ENCODE measurements at places on chromosomes 2 and 18. TPM values are rescaled to one million over a fixed set of nuclear protein-coding genes. Genes with fewer than 3 reads are reported as not detected.

DNA sequence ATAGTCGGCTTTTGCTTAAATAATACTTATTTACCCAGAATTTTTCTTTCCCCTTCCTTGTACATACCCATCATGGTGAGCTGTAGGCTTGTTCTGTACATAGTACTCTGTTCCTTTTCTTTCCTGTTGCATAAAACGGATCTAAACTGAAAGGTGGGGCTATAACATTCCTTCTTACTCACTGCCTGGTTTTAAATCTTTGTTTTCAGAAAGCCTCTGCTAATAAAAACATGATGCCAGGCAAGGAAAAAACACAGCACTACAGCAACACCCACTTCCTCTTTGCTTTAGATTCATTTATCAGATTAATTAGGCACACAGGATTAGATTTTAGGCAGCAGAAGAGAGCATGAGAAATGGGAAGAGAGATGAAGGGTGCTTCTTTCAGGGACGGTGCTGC lies 19.6 kb upstream of the STON1 start:
- no peak for DNase-seq

DNA sequence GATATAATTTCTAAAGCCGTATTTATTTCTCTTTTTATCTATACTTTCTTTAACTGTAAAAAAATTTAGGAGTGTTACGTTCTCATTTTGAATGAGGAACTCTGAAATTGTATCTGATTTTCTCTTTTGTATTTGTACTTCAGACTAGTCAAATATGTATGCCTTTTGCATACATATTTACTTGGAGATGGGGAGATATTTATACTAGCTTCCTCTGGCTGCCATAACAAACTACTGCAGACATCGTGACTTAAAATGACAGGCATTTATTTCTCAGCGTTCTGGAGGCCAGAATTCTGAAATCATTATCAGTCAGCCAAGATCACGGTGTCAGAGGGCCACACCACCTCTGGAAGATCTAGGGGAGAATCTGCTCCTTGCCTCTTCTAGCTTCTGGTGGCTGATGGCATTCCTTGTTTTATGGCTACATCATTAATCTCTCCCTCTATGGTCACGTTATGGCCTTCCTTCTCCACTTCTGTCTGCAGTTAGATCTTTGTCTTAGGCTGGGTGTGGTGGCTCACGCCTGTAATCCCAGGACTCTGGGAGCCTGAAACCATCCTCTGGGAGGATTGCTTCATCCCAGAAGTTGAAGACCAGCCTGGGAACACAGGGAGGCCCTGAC lies 8.2 kb downstream of the LCLAT1 start:
- DNase-seq: no peak

DNA sequence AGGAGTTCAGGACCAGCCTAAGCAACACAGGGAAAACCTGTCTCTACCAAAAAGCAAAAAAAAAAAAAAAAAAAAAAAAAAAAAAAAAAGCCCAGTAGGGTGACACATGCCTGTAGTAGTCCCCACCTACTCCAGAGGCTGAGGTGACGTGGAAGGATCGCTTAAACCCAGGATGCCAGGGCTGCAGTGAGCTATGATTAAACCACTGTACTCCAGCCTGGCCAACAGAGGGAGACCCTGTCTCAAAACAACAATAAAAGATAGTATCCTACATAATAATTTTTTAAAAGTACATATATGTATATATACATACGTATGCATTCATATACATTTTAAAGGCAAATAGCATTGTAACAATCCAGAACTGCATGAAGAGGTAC lies 51.7 kb downstream of the SOS1 start:
- DNase-seq: no peak

- no peak for DNase-seq
Observed at GRCh38 chr2:64610316-64610855, 43.3 kb downstream of the SERTAD2 start.

GRCh38 chr2:68544811-68545210 lies 77.4 kb downstream of the APLF start:
- DNase-seq: no peak

DNA sequence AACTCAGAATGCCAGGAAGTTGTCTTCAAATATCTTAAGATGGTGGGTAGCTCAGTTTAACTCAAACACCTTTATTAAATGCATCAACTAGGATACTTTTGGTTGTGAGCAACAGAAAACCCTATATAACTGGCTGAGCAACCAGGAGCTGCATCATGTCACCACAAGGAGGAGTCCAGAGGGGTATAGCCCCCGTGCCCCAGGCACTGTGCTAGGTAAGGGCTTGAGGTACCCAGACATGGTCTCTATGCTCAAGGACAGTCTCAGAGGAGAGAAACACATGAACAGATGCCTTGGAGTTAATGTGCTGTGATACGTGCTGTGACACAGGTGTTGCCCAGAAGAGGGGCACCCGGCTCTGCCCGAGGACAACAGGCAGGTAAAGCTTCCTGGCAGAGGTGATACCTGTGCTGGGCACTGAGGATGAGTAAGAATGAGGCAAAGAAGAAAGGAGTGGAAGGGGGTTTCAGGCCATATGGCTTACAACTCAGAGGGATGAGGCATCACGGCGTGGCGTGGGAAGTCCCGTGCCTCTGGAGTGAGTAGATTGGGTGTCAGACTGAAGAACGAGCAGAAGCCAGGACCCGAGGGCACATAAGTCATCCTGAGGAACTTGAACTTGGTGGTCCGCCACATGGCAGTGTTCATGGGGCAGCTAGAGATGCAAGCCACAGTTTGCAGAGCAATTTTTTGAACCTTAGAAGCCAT lies 32.0 kb upstream of the CAB39 start:
- no peak for DNase-seq

- no peak for DNase-seq
Observed at GRCh38 chr2:204205082-204205481, 268.5 kb downstream of the ICOS start.

DNA sequence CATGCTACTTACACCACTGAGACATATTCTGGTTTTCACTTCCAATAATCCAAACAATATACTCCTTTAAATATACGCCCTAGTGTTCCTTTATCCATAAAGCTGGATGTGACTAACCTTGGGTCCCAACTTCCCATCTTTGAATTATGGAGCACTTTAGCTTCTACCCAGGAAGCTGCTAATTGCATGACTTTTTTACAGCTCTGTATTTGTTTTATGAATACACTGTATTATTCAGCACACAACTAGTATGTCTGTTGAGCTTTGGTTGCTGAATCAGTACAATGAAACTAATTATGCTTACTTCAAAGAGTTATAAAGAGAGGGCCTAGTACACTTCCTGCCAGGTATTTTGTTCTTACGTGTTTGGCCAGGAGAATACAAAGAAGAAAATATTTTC lies 118.5 kb downstream of the BAZ2B start:
- no peak for DNase-seq

- DNase-seq: no peak
Observed at GRCh38 chr2:241701149-241701398, 765 bp upstream of the ING5 start.

DNA sequence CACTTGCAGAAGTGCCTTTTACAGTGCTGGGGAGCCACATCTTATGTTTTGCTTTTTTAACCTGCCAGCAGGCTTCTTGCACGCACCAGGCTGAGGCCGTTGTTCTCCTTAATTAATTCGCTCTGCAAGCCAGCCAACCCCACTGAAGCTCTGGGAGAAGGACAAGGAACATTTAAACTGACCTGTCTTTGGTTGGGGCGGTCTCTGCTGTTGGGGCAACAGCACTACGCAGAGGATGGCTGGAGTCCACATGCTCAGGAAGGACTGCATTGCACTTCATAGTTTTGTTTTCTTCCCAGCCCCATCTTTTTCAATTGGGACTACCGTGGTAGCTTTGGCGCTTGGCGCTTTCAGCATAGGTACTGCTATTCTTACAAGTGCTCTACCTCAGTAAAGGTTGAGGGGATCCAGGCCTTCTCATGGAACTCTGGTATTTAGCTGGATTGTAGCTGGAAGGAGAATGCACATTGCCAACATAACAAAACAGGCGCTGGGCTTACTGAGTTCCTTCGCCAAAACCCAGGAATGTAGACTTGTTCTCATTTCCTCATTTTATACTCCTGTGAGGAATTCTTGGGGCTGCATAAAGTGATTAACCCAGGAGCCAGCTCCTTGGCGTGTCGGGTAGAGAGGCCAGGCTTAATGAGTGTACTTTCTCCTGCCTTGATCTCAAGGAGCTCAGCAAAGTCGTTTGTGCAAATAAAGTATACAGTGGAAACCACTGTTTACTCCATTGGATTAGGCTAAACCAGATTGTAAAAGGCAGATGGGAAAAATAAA lies 146.2 kb downstream of the PRKCE start:
- no peak for DNase-seq

DNA sequence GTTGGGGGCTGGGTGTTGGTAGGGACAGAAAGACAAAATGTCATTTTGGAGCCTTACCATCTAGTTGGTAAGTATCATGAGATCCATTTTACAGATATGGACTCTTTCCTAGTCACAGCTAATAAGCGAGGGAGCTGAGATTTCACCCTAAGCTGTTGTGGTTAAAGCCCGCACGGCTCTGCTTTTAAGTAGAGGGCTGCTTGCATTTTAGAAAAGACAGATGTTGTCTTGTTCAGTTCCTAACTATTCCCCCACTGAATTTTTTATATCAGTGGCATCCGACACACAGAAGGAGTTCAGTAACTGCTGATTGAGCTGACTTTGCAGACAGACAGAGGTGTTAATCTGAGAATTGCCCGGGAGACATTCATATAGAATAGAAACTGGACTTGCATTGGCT lies 3.7 kb downstream of the QPCT start:
- no peak for DNase-seq

DNA sequence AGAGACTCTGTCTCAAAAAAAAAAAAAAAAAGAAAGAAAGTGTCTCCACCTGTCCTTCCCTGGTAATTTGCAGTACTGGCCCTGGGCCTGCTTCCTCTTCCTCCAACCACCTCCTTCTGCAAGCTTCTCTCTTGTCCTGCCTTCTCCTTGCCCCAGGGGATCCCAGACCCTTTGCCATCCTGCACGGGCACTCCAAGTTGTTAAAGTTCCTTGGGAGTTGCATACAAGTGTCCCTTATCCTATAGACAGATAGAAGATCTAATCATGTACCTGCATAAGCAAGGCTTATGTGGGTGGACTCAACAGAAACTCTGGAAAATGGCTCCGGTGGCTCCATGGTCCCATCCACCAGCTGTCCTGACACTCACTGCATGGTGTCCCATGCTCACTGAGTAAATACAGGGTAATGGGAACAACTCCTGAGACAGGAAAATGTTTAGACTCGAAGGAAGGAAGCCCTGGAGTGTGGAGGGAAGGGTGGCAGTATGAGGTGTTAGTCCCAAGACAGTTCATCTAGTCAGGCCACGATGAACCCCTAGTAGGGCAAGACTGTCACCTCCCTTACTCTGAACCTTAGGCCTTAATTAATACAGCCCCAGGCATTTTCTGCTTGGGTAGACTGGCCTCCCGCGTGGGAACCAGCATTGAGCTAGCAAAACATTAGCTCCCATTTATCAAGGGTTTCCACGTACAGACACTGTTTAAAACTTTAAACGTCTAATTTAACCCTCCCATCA lies 17.1 kb downstream of the ODC1 start:
- DNase-seq: no peak

DNA sequence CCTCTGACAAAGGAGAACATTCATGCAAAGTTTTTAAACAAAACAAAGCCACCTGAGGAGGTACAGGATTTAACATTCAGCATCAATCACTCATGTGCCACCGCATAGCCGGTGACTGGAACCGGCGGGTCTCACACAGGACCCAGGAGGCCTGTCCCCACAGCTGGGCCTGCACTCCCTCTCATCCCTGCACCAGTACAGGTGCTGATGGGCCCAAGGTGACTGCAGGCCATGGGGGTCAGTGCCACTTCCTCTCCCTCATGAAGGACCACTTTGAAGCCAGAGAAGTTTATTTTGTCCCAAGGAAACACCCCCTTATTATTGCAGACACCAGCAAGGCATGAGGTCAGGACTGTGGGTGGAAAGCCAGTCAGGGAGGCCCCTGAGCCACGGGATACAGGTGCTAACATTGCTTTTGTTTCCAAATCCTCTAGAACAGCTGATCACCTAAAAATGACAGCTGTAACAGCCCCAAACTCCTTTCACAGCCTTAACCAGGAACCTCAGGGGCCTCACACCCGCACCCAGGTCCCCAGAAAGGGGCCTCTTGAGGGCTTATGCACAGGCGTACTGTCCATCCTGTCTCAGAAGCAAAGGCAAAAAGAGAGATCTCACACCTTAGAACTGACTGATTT lies 14.0 kb downstream of the PARD6G start:
- DNase-seq: no peak

DNA sequence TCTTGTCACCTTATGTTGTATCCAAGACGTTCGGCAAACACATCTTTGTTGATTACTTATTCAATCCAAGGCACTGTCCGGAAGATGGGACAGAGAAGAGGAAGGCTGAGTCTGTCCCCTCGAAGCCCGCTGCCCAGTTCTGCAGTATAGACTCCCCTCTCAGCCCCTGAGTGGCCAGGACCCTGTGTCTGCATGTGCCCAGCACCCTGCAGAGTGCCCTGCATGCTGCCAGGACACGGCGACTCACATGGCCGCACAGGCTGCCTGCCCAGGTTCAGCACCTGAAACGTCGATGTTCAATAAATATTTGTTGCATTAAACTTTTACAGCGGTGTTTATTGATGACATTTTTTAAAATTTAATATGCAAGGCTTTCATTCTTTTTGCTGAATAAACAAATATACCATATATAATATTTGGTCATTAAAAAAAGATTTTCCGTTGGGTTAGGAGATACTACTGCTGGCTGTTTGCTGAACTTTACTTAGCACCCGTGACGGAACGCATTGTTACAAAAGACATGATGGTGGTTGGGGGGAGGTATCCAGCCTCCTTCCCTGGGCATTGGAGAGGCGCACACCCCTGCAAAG lies 146.5 kb downstream of the PTGR3 start:
- no peak for DNase-seq

GRCh38 chr2:20064421-20064820 lies 13.0 kb upstream of the LAPTM4A start:
- no peak for DNase-seq

DNA sequence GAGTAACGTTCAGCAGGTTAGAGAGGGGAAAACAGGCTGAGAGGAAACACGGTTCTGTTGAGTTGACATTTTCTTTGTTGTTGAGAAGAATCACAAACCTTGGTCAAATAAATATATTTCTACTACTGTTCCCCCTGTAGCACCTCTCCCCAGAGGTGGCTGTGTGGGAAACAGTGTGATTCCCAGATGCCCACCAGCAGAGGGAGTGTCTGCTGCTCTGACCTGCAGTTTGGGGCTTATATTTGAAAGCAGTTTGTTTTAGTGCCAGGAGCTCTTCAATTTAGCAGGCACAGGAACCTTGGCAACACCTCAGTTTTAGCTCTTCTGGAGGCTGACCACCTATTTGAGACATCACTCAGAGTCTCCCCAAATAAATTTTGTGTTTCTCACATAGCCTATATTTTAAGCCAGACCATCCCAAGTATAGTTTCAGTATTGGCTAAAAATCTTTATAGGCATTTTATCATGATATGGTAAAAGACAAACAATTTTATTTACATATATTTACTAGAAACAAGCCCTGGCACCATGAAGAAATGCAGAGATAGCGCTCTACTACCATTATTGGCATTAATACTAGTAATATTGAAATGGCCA lies 75.7 kb downstream of the PIK3C3 start:
- no peak for DNase-seq

Gene LIMS4
- 5.3 TPM for polyA plus RNA-seq

Gene LYG2
- polyA plus RNA-seq: 0.53 TPM

All from muscle of arm (tissue), 14 donors.